ENCODE measurements at places on chromosomes 1 and 21.

- peak; percentile 21 for DNase-seq
These were observed 38.2 kb downstream of the H3-3A start for GRCh38 chr1:226100436-226101391.

GRCh38 chr1:232675260-232675659 is 45.3 kb upstream of the SIPA1L2 start:
- no peak for DNase-seq

DNA sequence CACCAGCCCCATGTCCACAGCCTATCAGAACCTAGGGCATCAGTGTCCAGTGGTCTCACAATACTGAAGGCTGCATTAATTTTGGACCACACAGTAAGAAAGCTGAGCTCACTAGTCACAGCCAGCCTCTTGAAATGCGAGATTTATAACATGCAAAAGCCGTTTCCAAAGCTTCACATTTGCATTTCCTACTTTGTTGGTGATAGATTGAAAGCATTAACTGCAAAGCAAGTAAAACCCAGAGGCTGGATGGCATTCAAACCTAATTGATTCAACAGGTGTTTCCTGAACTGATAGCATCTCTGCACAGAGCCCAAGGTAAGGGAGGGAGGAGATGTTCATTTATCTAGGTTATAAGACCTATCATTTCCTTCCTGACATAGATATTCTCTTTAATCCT is 410.1 kb downstream of the OMA1 start:
- DNase-seq, result no peak

DNA sequence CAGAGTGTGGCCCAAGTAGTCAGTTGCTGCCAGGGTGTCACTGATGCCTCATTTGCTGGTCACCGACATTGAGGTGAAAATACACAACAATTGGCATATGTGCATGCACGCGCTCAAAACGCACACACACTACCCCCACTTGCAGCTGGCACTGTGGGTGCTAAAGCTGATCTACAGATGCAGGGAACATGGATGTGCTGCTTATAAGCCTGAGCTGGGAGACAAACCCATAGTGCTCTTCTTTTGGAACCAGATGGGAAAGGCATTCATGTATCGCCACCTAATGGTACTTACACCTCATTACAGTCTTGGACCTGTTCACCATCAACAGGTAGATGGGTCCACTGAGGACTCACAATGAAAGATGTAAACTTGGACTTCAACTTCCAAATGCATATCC is 70.3 kb upstream of the CAMK1G start:
- DNase-seq, result no peak

GRCh38 chr1:228282329-228283042 is 74.6 kb downstream of the OBSCN start:
- DNase-seq, result no peak

- DNase-seq, result no peak
These were observed 347.1 kb downstream of the AJAP1 start for GRCh38 chr1:5001466-5001865.

- DNase-seq, result no peak
These were observed 201.0 kb downstream of the LYPLAL1 start for GRCh38 chr1:219374636-219375035.

GRCh38 chr1:9115351-9116205 is 13.3 kb downstream of the GPR157 start:
- no peak for DNase-seq

DNA sequence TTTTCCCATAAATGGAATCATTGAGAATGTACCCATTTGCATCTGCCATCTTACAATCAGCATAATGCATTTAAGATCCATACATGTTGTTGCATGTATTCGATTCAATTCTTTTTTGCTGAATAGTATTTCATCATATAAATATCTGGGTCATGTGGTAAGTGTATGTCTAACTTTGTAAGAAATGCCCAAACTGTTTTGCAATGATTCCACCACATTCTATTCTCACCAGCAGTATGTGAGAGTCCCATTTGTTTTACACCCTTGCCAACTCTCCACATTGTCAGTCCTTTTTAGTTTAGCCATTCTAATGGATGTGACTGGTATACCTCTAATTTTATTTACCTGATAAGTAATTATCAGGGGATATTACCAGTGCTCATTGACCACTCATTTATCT is 115.8 kb upstream of the PBX1 start:
- no peak for DNase-seq

- DNase-seq, result no peak
These were observed 1077.2 kb downstream of the TTLL7 start for GRCh38 chr1:82921759-82922158.

GRCh38 chr1:19657511-19657910 is 7.2 kb upstream of the HTR6 start:
- DNase-seq, result no peak

- DNase-seq, result no peak
These were observed 350.9 kb downstream of the S1PR1 start for GRCh38 chr1:101587741-101588140.

DNA sequence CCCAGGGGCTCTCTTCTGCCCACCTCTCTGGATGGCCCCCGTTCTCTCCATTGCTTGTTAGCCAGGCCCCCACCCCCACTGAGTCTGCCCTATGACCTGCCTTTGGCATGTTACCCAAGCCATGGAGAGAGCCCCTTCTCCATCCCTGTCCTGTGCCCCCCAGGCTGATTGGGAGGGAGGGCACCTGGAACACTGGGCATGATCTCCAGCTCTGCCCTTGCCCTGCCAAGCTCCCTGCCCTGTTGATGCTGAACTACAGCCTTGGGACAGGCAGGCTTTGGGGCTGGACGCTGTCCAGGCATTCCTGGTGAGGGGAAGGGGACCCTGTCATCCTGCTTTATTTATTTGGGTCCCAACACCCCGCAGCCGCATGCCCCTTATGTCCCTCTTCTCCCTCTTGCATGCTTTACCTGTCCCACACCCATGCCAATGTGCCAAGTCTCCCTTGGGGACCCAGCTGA is 10.7 kb downstream of the TRIM46 start:
- no peak for DNase-seq

DNA sequence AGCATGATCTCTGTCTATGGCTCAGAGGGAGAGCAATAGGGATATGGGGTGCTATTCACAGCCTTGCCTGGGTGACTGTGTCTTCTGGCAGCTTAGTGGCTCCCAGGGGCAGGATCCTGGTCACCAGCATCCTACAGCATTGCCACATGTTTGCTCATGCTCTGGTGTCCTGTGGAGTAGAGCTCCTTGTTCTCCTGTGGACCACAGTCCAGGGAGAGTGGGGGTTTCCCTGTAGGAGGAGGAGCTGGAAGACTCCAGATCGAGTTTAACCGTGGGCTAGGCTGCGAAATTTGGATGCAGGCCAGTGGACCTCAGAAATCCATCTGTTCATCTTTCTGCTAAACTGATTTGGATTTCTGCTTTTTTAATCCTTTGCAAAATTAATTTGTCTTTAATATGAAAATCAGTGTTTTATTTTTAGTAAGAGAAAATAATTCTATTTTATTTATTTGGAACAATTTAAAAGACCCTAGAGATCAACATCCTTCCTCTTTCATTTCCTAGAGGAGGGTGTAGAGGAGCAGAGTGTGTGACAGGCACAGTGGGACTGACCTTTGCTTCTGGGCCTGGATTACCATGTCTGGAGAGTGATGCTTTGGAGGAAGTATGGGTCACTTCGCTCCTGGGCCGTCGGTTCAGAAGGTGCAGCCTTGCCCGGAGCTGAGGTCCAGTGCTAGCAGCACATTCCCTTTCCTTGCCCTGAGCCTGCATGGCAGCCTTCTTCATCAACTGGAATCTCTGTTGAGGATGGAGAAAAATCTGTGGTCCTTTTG is 17.4 kb downstream of the ADARB1 start:
- no peak for DNase-seq

DNA sequence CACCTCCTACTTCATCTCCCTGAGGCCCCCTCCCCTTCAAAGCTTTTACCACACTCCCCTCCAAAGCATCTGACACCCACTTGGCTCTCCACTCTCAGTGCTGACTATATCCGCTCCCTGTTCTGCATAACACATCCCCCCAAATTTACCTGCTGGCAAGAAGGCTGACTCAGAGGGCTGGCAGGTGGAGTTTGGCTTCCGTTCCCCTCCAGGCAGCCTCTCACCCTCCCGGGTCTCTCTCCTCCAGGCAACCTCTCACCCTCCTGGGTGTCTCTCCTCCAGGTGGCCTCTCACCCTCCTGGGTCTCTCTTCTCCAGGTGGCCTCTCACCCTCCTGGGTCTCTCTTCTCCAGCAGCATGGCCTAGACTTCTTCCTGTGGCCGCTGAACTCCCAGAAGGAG is 562.1 kb downstream of the NPHP4 start:
- no peak for DNase-seq

GRCh38 chr1:78688697-78689096 is 39.1 kb downstream of the IFI44 start:
- DNase-seq, result no peak

DNA sequence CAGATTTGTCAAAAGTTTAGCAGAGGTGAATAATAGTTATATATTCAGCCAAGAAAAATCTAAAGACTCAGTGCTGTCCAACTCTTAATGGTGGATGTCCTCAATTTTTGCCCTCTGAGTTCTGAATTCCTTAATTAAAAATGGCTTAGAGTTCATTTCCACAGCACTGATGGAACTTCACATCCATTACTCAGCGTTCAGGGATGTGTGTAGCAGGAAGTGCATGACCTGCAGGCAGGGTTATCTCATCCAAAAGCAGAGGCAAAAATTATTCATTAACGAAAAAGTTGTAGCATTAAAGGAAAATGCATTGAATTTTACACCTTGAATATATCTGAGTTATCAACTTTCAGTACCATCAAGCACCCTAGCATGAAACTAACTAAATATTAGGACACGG is 96.7 kb downstream of the ZP4 start:
- DNase-seq, result no peak

- no peak for DNase-seq
These were observed 52.9 kb upstream of the RGS1 start for GRCh38 chr1:192522673-192523072.

DNA sequence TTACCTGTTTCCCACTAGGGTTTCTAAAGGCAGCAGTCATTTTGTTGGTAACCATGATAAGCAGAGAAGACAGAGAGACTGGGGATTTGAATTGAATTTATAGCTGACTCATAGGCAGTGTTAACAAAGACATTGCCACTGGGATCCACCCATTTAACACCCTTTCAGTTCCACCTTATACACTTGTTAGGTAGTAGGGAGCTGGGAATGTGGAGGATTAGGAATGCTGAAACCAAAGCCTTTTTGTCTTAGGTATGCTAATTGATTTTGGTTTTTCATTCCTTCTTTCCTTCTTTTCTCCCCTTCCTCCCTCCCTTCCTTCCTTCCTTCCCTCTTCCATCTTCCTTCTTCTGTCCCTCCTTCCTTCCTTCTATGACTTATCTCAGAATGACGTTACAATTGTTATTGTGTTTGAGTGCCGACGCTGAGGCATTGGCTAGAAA is 7.5 kb upstream of the EVI5 start:
- no peak for DNase-seq

GRCh38 chr21:42276526-42277154 is 38.6 kb downstream of the TFF3 start:
- DNase-seq, result no peak

DNA sequence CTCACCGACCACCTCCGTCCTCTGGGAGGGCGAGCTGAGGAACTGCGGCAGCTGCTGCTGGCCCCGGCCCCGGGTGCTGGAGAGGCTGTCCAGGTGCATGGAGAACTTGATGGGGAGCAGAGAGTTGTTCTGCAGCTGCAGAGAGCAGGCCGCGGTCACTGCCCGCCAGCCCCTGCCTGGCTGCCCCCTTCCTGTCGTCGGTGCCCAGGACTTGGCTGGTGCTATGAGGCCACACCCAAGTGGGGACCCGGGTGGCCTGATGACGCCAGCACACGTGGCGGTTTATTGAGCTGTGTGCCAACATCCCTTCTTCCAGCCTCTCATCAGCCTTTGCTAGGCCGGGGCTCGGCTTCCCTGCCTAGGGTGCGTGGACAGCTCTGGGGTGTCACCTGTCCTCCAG is 5.3 kb upstream of the TMEM52 start:
- no peak for DNase-seq

- DNase-seq, result no peak
These were observed 239.8 kb upstream of the ST6GALNAC5 start for GRCh38 chr1:76627498-76627897.

DNA sequence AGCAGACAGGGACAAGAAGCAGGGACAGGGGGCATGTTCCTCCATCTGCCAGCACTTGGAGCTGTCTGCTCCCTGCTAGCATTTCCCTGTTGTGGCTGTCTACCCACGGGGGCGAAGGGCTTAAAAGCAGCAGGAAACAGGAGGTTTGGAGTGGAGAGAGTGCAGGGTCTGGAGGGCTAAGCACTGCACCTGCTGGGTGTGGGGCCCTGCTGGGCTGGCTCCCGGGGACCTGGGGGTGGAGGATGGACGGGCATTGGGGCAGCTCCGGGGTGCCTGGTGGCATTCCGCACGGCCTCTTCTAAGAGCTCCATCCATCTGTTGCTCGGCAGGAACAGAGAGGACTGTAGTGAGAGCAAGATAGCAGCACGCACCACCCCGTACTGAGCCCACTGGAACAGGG is 21.2 kb downstream of the LRRC71 start:
- DNase-seq, result no peak

- no peak for DNase-seq
These were observed 70.1 kb upstream of the NRIP1 start for GRCh38 chr21:15134701-15135470.

DNA sequence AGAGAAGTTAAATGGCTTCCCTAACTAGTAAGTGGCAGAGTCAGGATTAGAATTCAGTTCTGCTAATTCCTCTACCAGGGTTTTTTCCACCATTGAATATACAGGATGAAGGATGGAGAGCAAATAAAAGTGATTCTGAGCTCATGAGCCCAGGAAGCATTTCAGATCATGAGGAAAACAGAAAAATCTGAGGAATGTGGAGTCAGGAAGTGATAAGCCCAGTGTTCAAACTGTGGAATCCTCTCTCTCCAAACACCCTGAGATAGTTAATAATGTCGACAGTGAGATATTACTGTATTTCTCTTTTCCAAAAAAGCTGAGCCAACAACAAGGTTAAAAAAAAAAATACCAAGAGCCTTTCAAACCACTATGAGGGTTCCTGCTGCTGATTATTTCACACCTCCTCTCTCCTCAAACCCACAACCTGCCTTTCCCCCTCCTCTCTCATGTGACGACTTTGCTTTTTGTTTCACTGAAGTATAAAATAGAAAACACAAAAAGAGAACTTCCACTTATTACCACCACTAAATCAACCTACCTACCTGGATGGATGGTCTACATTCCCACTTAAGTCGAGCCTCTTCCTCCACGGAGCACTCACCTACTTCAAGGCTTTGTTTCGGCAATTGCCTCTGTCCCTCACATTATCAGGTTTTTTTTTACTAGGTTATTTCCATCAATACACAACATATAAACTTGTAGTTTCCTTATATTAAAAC is 8.9 kb downstream of the SLAMF1 start:
- peak; percentile 57 for DNase-seq

- DNase-seq, result no peak
These were observed 1.2 kb downstream of the EPHB2 start for GRCh38 chr1:22711591-22712501.

DNA sequence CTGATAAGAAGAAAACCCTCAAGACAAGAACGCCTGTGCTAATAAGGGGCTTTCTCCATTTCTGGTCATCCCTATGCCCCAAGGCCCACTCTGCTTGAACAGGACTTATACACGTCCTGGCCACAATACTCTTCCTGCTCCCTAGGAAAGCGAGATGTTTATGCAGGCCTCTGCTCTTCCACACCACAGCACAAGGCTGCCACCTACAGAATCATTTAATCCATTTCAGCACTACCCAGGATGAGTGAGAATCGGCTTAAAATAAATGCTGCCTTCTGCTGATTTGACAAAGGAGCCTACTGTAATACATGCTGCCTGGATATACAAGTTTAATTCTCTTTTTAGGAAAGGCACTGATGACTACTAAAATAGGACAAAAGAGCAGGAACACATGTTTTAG is 29.4 kb downstream of the FRRS1 start:
- DNase-seq, result no peak

GRCh38 chr1:196160066-196160795 is 448.0 kb downstream of the KCNT2 start:
- no peak for DNase-seq

Data from stimulated activated CD4-positive, alpha-beta T cell treated with anti-CD3 and anti-CD28 coated beads, Interleukin-4, amount 100 ng/mL, for 4 hours (primary cell).